ENCODE measurements at places on chromosomes 12 and 14.

DNA sequence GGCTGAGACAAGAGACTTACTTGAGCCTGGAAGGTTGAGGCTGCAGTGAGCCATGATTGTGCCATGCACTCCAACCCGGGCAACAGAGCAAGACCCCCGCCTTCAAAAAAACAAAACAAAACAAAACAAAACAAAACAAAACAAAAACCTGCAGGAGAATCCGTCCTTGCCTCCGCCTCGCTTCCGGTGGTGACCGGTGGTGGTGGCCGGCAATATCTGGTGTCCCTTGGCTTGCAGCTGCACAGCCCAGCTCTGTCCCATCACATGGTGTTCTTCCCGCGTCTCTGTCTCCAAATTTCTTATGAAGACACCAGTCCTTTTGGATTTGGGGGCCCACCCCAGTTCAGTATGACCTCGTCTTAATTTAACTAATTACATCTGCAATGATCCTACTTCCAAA, 10.0 kb downstream of the SMIM41 start:
- DNase-seq, result no peak

GRCh38 chr12:8145754-8146441, 10.9 kb upstream of the ZNF705A start:
- no peak for DNase-seq

GRCh38 chr12:132277374-132277941, 51.9 kb downstream of the GALNT9 start:
- DNase-seq, result no peak

DNA sequence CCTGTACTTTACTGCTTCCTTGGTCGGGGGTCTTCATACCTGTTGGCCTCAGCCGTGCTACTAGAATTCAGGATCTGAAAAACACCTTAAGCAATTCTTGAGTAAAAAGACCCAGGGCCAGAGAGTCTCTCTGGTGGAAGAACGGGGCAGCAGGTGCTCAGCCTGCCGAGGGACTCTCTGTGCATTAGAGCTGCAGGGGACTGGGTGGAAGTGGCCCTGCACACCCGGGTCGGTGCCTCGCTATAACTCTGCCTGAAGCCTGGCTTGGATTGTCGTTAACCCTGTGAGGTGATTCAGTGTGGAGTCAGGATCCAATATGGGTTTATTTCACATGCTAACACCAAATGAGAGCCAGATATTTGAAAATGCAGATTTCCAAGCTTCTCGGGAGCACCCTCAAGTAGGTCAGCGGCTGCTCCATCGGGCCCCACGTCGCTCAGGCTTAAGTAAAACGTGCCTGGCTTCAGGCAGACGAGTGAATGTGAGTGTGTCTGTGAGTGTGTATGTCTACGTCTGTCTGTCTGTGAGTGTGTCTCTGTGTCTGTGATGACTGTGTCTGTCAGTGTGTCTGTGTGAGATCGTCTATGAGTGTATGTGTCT, 35.1 kb upstream of the C14orf180 start:
- DNase-seq, result no peak

GRCh38 chr14:100317912-100318808, 5.0 kb upstream of the SLC25A47 start:
- DNase-seq, result peak; percentile 86

- DNase-seq, result peak; percentile 25
Measured at GRCh38 chr12:89721291-89721987, 12.8 kb upstream of the ATP2B1 start.

DNA sequence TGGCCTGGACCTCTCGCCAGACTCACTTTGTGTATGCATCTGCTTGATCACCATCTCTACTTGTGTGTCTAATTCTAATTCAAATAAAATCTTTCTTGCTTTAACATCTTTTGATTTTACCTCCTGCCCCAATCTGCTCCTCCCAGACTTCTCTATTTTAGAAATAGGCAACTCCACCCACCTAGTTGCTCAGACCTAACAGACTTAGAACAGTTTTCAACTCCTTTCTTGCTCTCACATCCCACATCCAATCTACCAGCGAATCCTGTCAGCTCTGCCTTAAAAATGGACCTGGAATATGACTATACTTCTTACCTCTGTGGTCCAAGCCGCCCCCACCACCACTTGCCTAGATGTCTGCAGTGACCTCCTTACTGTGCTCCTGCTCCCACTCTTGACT, 18.7 kb downstream of the NRXN3 start:
- no peak for DNase-seq

GRCh38 chr14:64407329-64407728, 19.2 kb downstream of the MTHFD1 start:
- DNase-seq, result peak; percentile 38

DNA sequence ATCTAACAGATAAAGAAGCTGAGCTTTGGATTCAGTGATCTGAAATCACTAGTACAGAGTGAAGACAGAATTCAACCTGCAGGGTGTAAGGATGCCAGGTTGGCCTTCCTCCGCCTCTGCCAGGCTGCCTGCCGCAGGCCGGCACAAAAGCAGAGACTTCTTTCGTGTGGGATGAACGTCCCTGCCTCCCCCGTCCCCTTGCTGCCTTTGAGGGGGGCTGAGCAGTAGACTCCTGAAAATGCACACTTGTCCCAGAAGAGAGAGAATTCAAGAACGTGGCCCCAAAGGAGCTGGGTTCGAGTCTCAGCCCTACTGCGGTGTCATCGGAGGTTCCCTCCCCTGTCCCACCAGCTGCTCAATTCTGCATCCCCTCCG, 154.3 kb downstream of the BCL11B start:
- no peak for DNase-seq

DNA sequence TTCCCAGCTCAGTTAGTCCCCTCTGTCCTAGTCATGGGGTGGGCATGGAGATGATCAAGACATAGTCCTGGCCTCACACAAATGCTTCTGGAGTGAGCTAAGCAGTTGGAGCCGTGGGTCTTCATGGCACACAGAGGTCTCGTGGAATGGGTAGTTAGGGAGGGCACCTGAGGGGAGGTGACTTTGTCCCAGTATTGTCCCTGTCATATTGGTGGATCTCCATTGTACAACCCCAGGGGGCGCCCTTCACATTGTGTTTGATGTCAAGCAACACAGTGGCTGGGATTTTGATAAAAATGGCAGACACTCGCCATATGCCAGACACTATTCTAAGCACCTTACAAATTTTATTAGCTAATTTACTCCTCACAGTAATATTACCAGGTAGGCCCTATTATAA, 175.4 kb upstream of the LHX5 start:
- peak; percentile 50 for DNase-seq

DNA sequence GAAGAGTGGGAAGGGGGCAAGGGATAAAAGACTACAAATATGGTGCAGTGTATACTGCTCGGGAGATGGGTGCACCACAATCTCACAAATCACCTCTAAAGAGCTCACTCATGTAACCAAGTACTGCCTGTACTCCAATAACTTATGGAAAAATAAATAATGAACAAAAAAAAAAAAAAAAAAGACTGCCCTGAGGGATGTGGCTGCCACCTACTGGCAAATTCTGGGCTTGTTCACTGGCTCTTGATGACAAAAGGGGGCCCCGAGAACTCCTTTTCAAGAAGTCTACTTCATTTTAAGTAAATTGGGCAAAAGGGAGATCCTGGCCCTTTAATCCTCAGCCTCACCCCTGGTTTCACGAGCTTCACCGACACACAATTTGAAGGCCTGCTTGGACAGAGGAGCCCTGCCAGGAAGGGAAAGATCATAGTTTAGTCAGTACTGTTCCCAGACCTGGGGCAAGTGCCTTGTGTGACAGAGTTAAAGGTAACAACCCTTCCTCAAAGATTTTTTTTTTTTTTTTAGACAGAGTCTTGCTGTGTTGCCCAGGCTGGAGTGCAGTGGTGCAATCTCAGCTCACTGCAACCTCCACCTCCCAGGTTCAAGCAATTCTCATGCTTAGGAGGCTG, 26.1 kb upstream of the STAC3 start:
- peak; percentile 66 for DNase-seq

GRCh38 chr14:61736751-61737150, 25.5 kb upstream of the SNAPC1 start:
- no peak for DNase-seq

DNA sequence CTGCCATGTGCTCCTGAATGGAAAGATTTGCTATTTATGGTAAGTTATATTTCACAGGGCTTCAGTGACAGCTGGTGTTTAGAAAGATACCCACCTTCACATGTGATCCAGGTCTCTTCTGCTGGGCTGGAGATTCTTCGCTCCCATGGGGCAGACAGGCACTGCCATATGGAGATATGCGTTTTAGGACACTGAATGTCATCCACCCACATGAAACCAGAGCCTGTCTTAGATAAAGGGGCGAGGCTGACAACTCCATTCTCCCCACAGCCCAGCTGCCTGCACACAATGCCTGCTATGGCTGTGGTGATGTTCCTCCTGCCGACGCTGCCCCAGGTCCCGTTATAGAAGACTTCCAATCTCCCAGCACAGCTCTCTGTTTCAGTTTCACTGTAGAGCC, 69.4 kb downstream of the ACSM4 start:
- peak; percentile 22 for DNase-seq

DNA sequence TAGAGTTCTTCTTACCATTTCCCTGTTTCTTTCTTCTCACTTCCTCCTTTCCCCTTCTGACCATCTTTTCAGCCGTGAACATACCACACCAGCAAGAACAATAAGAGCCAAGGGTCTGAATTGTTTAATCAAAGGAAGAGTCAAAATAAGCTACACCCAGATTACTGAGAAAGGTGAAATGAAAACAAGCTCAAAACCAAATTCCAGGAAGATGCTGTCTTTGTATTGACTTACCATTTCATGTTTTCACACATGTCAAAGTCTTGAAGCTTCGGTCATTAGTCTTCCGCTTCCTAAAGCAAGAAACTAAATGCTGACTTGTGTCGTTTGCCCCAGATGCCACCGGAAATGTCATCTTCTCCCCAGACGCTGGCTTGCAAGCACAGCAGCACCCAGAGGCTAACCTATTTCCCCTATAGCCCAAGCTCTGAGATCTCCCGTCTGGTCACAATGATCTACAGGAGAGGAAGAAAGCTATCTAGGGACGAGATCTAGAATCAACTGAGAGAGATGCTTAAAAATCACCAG, 136.5 kb upstream of the AMIGO2 start:
- peak; percentile 78 for DNase-seq

DNA sequence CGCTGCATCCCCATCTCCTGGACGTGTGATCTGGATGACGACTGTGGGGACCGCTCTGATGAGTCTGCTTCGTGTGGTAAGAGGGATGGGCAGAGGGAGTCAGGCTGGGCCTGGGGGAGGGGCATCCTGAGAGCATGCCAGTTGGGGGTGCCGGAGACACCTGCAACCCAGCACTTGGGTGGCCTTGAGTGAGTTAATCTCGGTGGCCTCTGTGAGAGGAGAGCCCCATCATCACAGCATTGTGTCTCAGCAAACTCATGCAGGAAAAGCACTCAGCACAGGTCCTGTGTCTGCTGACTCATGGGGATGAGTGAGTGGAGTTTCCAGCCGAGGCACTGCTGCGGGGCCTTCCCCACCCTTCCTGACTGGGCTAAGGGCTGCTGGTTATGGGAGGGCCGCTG, 19.6 kb upstream of the LRP1-AS start:
- no peak for DNase-seq

DNA sequence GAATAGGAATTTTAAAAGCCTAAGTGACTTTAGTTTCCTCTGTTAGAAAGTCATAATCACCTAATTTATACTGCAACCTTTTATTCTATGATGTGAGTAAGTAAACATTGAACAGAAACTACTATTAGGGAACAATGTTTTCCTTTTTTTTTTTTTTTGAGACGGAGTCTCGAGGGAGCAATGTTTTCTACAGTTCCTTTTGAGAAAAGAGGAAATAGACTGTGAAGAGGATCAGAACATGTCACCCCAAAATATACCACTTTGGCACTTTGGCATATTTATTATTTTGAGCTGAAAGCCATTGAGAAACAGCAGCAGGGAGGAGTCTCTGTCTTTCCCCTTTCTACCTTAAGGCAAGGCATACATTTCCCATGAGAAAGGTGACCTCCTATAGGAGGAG, 162.7 kb upstream of the CNOT2 start:
- no peak for DNase-seq

- no peak for DNase-seq
Measured at GRCh38 chr12:28086521-28087155, 103.6 kb upstream of the CCDC91 start.

GRCh38 chr14:29735459-29735858, 192.2 kb downstream of the PRKD1 start:
- no peak for DNase-seq

- DNase-seq, result no peak
Measured at GRCh38 chr12:101859664-101860607, 17.4 kb upstream of the DRAM1 start.

DNA sequence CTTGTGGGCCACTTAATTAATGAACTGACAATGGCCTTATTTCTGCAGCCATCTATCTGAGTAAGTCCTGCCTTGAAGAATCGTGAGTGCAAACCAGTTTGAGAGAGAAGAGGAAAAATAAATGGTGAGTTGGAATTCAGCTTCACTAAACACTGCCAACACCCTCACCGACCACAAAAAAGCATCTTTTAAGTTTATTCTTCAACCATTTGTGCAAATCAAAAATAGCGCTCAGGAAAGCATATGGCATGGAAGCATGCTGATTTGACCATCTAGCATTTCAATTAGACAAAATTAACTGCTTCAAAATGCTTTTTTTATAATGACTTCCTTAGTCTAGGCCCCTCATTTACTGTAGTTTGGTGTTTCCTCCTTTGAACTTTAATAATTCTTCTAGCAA, 294.0 kb downstream of the PPFIA2 start:
- DNase-seq, result no peak

DNA sequence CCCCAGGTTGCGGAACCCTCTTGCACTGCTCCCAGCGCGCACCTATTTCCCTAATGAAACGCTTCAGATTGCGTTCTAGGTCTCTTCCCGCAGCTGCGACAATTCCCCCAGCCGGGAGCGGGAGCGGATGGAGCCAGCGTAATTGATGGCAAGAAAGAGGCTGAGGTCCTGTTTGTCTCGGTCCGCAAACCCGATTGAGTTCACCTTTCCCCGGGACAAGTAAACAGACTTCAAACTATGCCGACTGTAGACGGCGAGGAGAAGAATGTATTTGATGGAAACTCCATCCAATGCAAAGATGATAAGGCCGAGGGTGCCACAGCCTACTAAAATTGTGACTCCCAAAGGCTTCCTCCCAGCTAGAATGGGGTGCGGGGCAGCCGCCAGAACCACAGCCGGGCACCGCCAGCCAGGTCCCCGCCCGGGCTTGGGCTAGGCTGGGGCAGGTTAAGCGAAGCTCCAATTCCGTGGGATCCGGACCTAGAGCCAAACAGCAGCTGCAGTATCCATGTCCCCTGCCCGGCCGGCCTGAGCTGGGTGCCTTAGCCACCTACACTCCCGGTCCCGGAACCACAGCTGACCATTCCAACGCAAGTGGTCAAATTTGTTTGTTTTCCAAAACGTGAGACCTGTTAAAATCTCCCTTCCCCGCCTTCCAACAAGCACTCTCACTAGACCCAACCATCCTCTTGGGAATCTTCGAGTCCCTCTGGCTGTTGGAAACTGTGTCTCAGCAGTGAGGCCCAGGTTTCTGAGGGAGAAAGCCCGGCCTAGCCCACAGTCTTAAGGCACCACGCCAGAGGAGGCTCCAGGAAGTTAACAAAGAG, 5.5 kb downstream of the NKX2-1 start:
- DNase-seq, result no peak

DNA sequence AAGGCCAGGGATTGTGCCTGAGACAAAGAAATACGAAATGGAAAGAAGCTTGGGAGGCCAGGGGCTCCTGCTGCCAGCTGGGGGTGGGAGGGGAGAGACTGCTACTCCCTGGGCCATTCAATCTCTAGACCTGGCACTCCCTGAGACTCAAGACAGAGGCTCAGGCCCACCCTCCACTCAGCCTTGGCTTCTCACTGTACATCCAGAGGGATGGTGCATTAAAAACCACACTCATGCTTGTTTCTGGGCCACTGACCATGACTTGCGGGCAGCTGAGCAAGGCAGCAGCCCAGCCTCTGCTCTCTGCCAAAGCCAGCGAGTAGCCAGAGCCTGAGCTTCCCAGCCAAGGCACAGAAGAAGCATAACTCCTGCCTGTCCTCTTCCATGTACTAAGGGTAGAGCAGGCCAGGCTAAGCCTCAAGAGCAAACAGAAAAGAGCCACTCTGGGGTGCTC, 41.5 kb downstream of the PITPNM2 start:
- no peak for DNase-seq

Measured in hematopoietic multipotent progenitor cell treated with erythropoietin and hydrocortisone succinate and interleukin-3 and kit ligand, for 4 days (in vitro differentiated cells).